ENCODE measurements at places on chromosomes 4 and X.

GRCh38 chr4:3043282-3044020 lies 30.9 kb downstream of the HTT-AS start:
- peak; percentile 15 for DNase-seq

GRCh38 chrX:10922835-10923234 lies 188.3 kb upstream of the HCCS start:
- no peak for DNase-seq

DNA sequence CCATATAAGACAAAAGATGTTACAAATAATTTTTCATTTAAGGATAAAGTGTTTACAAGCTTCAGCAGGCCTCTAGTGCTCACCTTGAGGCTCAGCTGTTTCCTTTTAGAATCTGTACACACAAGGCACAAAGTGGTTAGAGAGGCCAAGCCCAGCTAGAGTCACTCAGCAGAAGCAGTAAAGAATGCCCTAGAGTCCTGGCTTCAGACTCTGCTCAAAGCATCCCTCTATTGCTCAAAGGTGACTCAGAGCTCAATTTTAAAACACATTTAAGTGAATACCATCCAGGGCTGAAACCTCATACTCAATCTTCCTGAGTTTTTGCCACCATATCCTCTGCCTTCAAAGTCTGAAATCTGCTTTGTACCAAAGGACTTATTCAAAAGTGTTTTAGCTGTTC lies 22.6 kb upstream of the PHF8 start:
- no peak for DNase-seq

DNA sequence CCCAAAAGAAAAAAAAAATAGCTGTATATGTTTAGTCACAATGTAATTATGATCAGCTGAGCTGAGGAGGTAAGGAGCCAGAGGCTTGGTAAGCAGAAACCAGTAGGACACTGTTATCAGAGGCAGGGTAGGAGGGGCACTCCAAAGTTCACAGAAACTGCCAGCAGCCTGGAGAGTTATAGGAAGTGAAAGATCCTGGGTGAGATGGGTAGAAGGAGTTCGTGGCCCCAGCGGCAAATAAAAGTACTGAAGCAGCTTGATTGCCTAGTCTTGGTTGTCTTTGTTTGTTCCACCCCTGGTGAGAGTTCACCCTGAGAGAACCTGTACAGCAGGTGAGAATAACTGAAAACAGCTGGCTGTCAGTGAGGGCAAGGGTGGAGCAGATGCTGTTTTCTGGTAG lies 340.8 kb downstream of the ADGRL3 start:
- DNase-seq: no peak

DNA sequence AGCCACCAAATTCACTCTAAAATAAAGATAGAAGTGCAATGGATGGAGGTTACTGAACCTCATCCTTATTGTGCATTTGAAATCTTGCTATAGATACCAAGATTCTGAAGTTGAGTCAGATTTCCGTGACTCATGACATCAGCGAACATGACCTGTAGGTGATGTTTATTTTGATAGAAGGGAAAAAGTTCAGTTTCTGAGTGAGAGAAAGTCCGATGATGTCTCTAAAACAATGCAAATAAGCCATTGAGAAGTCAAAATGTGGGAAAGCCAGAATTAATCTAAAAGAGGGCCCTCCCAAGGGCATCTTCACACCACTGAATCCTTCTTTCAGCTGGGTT lies 20.0 kb downstream of the PHOX2B start:
- no peak for DNase-seq

- peak; percentile 83 for DNase-seq
Observed at GRCh38 chr4:25970226-25970675, 56.2 kb downstream of the SMIM20 start.

DNA sequence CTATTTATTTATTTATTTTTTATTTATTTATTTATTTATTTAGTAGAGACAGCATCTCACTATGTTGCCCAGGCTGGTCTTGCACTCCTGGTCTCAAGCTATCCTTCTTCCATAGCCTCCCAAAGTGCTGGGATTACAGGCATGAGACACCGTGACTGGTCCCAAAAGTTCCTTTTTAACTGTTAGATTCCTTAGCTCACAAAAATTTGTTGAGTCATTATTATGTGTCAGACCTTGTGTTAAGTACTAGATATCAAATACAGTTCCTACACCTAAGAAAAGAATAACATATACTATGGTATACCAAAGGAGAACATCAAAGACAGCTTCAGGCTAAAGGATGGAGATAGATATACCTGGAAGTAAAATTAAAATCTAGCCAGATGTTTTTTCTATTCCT lies 11.6 kb downstream of the FGA start:
- no peak for DNase-seq

DNA sequence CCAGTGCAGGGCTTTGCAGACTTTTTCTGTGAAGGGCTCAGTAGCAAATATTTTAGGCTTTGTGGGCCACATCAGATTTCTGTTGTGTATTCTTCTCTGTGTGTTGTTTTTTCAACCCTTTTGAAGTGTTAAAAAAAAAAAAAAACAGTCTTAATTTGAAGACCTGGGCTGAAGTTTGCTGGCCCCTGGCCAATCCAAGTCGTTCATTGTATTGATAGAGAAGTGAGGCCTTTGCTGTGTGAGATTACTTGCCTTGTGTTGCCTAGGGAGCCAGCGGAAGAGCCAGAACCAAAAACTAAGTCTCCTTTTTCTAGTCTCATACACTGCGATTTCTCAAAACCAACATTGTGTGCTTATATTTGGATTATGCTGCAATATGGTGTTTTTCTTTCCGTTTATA lies 46.9 kb downstream of the MTM1 start:
- DNase-seq: no peak

DNA sequence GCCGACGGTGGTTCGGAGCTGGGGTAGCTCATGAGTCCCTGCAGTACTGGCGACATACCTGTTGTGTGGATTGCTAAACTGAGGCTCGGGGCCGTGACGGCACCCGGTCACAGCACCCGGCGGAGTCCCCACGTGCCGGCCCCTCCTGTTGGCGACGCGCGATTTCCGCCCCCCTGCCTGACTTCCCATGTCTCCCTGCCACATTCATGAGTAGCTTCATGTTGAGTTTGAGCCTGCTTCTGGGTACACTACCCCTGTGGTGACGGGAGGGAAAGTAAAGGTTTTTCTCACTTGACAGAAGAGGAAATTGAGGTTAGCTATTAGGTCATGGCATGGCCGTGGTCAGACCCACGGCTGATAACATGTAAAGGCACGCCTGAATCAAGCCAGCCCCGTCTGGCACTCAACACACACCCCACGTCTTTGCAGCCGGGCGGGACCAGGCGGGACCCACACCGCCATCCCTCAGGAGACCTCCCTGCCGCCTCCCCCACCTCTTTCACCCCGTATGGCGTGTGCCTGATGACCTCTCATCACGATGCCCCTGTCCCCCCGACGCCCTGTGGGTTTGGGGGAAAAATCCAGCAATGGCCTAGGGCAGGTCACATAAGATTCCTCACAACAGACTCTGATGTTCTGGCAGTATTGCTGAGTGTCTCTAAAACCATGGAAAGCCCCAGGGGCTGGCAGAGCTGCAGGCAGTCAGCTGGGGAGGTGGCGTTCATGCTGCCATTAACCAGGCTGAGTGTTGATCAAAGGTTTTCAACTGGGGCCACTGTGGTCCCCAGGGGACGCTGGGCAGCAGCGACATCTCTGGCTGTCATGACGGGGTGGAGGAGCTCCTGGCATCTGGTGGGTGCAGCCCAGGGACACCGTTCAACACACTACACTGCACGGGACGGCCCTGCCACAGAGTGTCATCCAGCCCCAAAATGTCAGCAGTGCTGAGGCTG lies 29.2 kb downstream of the P2RY8 start:
- DNase-seq: peak; percentile 87

GRCh38 chr4:123939621-123940020 lies 543.0 kb downstream of the SPRY1 start:
- no peak for DNase-seq

DNA sequence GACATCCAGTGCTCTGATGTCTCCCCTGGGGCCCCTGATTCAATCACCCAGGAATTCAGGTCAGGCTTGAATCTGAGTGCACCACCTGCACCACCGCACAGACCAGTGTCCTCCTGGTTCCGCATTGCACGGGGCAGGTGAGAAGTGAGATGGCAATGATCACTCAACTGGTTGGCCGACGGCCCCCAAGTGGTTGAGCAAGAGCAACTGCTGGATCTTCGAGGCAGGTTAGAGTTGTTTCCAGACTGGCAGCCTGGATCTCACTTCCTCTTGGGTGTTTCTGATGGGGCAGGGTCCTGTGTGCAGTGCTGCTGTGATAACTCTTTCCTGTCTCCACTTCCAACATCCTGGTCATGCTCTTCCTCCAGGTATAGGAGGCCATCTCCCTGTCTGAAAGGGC lies 50.4 kb downstream of the C4orf50 start:
- no peak for DNase-seq

- no peak for DNase-seq
Observed at GRCh38 chr4:57494821-57495220, 384.6 kb upstream of the IGFBP7 start.

GRCh38 chrX:6026429-6026828 lies 202.2 kb downstream of the NLGN4X start:
- no peak for DNase-seq

DNA sequence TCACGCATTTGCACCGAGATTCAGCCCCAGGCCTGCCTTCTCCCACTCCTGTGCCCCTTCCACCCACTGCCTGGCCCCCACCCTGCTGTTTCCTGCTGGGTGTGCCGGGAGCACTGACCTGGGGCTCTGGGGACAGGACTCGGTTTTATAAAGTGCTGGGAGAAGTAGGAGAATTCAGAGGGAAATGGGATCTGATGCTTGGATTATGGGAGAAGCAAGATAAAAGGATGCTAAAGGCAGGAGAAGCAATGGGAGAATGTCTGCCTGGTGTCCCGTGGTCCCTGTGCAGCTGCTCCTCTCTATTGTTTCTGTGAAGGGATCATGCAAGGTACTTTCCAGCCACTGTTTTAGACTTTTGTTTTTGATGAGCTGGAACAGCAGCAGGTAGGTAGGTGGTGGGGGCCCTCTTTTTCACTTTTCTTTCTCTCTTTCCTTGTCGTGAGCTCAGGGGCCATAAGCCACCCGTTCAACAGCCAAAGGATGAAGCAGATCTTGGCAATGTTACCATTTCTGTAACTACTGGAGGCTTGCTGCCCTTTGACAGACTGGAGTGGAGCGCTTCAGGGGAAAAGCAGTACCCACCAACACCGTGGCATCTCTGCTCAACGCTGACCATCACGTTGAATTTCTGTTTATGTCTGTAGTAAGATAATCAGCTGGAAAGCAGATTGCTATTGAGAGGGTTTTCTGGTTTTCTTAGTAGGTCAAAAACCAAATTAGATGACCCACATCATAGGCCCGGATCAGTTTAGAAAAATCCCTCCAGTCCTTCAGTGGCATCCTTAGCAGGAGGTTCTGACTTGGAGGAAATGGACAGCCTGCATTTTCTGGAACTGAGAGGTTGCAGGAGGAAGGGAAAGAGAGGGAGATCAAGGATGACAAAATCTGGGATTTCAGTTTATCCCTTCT lies 63.8 kb upstream of the ENPP6 start:
- no peak for DNase-seq

GRCh38 chr4:111639120-111639690 lies 506.0 kb upstream of the FAM241A start:
- no peak for DNase-seq

DNA sequence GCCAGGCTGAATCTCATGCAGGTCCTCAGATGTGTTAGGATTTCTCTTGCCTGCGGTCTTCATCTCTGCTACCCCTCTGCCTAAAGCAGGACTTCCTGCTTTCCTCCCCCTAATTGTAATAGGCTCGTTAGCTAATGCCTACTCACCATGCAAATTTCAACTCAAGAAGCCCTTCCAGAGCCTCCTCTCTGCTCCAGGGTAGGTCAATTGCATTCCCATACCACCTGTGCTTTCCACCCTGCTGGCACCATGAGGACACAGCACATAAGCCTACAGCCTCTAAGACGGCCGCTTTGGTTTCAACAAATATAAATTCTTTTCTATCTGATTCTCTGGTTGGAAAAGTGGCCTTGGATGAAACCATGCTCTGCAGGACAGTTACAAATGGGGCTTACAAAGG lies 93.9 kb downstream of the QDPR start:
- no peak for DNase-seq

- no peak for DNase-seq
Observed at GRCh38 chr4:8644461-8644891, 51.9 kb downstream of the CPZ start.

DNA sequence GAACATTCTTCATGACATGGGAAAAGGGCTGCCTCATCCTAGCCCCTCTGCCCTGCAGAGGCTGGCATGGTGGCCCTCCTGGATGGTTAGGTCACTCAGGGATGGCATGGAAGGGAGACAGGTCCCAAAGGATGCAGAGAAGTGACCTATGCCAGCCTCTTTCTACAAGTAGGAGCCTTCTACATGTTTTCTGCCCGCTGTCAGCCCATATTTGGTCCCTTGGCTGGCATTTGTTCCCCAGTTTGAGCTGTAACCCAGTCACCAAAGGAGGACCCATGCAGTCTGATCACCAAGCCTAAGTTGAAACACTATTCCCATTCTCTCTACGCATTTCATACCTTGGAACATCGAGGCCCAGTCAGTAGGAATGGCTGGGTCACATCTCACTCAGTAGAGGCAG lies 95.4 kb downstream of the PJA1 start:
- DNase-seq: no peak

DNA sequence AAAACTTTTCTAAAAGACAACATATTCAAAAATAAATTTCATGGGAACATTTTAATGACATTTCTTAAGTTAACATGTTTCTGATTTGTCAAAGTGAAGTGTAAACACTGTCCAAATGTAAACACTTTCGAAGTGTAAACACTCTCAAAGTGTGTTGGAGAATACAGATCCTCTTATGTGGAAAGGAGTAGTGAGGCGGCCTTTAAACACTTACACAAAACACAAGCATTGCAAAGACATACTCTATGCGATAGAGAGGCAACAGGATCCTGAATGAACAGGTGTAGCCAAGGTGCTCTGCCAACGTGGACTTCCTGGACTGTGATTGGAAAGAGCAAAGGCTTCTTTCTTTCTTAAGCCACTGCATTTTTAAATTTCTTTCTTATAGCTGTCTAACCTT lies 62.7 kb upstream of the PGM2 start:
- DNase-seq: no peak

DNA sequence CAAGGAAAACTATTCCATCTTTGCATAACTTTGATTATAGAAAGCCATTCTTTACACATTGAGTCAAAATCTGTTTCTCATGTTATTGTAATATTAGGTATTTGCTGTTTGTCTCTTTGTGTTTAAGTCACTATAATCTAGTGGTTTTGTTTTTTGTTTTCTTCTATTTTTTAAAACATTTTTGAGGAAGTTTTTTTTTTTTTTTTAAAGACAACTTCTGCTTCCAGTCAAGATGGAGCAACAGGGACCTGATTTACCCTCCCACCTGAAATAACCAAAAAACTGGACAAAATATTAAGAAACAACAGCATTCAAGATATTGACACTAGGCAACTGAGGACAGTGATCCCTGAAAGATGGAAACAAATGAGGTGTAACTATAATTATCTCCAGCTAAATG lies 18.4 kb upstream of the NSUN7 start:
- DNase-seq: peak; percentile 69

- no peak for DNase-seq
Observed at GRCh38 chrX:152735101-152735500, 1.5 kb downstream of the MAGEA12 start.

DNA sequence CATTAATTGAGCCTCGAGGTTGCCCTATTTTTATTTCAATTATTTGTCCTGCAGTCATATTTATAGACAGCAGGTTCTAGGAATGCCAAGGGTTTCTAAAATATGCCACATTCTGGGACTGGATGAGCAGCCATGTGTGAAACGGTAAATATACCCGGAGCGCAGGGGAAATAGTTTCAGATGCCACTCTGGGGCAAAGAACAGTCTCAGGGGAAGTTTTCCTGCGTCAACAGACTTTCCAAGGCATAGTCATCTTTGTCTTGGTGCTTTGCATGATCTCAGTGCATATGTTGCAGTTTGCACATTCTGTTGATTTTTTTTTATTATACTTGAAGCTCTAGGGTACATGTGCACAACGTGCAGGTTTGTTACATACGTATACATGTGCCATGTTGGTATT lies 71.0 kb downstream of the GPAT3 start:
- DNase-seq: no peak
